ENCODE measurements at places on chromosomes 12 and 14. TPM values are rescaled to one million over a fixed set of nuclear protein-coding genes. Genes with fewer than 3 reads are reported as not detected.

Gene PLEKHG7
- total RNA-seq: not detected

Gene MAP3K9
- total RNA-seq: not detected

Gene LHX5
- total RNA-seq: not detected

Gene RPL36AL
- total RNA-seq: 230 TPM

Gene RTN1
- 63.2 TPM for total RNA-seq

Gene ST8SIA1
- 2.0 TPM for total RNA-seq

Gene ACOT6
- not detected for total RNA-seq

Gene P2RX2
- not detected for total RNA-seq

Gene OTX2
- total RNA-seq: not detected

Gene TAS2R8
- total RNA-seq: not detected

Gene MYH6
- not detected for total RNA-seq

Measured in subcutaneous adipose tissue (tissue), 4 donors.